ENCODE measurements at places on chromosomes 4 and X.

DNA sequence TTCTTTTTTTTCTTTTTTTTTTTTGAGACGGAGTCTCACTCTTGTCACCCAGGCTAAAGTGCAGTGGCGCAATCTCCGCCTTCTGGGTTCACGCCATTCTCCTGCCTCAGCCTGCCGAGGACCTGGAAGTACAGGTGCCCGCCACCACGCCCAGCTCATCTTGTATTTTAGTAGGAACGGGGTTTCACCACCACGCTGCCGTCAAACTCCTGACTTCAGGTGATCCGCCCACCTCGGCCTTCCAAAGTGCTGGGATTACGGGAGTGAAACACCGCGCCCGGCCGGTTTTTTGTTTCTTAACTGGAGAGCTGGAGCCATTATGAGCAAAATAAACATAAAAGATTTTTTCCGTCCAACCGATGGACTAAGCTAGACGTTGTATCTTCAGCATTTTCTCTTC, 1.9 kb upstream of the WDR17 start:
- DNase-seq: no peak

DNA sequence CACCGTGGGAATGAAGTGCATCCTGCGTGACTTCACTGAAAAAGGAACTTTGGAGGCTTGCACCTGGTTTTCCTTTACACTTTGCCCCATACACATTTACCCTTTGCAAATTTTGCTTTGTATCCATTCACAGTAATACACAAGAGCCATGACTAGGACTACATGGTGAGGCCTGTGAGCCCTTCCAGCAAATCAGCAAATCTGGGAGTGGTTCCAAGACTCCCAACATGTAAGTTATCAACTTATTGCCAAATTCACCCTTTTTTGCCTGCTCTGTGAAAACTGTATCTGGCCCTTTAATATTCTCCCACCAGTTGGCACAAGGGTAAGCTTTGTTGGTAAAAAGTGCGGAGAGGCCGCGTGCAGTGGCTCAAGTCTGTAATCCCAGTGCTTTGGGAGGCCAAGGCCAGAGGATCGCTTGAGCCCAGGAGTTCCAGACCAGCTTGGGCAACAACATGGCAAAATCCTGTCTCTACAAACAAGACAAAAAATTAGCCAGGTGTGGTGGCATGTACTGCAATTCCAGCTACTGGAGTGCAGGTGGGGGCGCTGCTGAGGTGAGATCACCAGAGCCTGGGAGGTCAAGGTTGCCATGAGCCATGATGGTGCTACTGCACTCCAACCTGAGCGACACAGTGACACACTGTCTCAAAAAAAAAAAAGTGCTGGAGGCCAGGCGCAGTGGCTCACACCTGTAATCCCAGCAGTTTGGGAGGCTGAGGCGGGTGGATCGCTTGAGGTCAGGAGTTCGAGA, 5.0 kb downstream of the PRMT9 start:
- DNase-seq: no peak

GRCh38 chrX:153910446-153910845, 6.0 kb downstream of the AVPR2 start:
- no peak for DNase-seq

DNA sequence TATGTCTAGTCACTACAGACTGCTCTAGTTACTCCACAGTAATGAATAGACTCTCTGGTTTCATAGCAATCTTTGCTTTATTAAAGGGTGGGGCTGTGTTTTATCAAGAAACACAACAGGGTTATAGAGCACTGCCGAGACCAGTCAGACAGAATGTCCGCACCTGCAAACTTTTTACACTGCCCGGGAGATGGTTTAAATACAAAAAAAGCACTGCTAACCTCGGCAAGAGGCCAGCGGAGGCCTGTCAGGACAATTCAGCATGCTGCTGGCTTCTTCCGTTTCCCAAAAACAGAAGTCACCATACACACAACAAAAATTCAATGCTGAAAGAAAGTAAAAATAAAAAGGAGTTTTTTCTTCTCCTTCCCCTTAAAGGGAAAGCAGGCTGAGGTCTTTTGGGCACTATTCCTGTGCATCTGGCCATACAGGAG, 67.4 kb downstream of the IRF2 start:
- DNase-seq: no peak

DNA sequence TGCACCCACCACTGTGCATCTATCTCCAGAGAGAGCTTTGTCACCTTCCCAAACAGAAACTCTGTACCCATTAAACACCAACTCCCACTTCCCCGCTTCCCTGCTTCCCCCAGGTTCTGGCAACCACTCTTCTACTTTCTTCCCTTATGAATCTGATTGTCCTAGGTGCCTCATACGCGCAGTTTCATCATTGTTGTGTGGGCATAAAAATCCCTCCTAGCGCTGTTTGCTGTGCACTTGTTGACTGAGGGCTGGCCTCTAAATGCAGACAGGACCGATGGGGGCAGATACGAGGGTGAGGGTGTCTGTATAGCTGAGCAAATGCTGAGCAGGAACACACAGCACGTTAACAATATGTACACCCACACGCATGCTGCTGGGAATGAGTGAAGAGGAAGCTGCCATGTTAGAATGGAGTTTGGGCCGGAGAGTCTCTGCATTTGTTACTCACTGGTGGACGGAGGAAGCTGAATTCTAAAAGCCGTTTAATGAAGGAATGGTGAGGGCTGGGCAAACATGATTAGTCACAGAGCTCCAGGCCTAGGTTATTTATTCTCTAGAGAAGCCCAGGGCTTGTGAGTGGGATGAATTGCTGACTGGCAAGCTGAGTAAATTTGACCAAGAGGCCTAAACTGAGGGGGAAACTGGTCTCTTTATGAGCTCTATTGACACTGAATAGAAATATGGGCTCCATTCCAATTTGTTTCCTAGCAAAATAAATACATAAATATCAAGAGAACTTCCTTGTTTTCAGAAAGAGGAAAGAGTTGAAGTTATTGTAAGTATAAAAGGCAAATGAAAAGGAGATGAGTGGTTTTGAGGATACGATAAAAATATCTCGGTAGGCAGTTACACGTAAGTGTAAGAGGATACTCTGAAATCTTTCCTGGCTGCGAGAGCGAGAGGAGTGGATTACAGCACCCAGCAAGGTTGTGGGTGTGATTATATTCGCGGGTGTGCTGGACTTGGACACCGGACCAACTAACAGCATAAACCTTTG, 95.9 kb upstream of the RPS6KA3 start:
- DNase-seq: no peak

DNA sequence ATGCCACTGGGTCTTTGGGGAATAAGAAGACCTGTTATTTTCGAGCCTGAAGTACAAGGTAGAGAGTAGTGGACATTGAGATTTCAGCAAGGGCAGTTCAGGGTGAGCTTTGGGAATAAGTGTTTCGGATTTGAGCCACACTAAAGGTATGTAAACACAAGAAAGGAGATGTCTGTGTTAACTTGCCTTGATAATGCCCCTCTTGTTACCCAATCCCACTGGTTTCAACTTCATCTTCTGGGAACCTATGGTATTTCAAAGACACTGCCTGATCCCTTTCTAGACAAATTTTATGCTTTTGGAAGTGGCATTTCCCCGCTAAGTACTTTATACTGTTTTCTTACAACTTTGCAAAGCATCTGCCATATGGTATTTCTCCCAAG, 79.4 kb downstream of the SLC9A6 start:
- no peak for DNase-seq

DNA sequence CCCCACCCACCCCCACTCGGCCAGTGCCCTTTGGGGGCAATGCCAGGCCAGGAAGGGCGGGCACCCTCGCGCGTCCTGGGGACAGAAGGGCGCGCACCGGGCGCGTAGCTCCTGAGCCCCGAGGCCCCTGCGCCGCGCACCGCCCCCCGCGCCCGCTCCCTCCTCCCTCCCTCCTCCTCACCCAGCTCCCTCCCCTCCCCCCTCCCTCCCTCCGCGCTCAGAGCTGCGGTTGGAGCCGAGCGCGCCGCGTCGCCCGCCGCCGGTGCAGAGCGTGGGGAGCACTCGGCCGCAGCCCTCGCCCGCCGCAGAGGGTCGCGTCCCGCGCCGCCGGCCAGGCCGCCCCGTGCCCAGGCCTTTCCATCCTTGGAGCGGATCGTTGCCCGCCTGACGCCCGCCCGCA, at the start of gene ATP2B3:
ATP2B3 (plus strand) TSS at position 220 of the 400 bp plus-strand sequence. CDS start 18,606 bp downstream, outside the sequence.
- no peak for DNase-seq

DNA sequence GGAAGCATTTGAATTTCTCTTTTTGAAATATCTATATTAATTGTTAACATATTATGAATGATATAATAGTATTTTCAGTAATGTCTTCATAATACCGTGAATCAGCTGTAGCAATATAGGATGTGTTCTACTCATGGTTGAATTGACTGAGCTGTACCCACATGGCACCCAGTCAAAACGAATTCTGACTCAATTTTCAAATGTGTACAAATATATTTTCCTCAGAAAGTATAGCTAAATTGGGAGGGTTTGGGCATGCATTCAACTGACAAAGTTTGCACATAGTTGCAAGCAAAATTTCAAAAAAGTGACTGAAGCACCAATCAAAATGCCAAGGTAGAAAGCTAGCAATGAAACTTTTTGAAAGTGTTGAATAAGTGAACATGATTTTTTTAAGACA, 188.9 kb downstream of the NAF1 start:
- no peak for DNase-seq

GRCh38 chr4:38967260-38968095, 64.7 kb downstream of the TMEM156 start:
- no peak for DNase-seq

DNA sequence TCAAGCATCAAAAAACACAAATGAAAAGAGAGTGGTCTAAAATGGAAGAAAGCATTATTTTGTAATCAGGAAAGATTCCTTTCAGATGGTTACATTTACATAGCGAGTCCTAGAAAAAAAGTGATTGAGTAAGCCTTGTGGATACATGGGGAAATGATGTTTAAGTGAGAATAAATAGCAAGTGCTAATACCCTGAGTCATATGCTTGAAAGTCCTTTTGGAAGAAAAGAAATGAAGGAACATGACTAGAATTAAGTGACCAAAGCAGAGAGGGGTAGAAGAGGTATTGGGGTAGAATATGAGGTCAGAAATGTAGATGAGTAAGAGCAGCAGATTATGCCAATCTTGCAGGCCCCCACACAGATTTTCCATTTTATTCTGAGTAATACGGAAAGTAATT, 814.8 kb upstream of the GRID2 start:
- DNase-seq: no peak

DNA sequence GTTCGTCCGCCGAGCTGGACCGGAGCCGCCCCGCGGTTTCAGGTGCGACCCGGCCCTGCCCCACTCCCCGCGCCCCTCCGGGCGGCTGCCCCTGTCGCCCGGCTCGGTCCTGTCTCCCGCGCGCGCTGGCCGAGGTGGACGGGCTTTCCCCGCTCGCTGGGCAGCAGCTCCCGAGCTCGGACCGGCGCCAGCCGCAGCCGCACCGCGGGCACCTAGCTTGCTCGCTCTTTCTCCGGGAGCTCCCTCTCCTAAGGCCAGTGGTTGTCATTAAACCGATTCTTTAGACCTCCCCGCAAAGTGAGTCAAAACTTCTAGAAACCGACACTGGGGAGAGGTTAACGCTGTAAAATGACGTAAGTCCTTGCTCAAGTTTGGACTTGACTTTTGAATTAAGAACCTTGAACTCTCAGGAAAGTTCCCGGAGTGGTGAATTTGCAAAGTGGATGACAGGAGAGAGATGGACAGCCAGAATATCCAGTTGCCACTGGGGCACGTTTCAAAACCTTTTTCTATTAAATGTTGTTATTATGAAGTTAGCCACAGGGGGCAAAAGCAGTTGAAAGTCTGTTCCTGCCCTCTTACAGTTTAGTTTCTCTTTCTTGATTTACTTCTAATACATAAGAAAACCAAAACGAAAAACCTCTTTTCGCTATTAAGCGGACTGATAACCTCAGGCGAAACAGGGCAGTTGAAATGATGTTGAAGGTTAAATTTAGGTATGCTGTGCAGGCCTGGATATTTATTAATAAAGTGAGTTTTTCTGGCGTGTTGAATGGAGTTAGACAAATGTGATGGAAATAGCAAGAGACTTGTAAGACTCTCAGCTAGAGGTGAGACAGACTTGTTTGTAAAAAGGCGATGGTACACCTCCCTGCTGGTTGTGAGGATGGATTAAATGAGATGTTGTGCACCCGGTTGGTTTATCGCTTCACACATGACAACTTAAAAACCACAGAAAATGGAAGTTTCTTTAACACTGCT, 847 bp downstream of the PI4K2B start:
- no peak for DNase-seq

GRCh38 chrX:150352581-150352980, 10.5 kb upstream of the MAMLD1 start:
- DNase-seq: no peak

- no peak for DNase-seq
Observed at GRCh38 chr4:68581383-68582338, 5.5 kb upstream of the UGT2B17 start.

- no peak for DNase-seq
Observed at GRCh38 chr4:70712604-70713452, 8.9 kb upstream of the RUFY3 start.

- no peak for DNase-seq
Observed at GRCh38 chr4:15239866-15240265, 188.0 kb upstream of the C1QTNF7 start.

GRCh38 chr4:66575008-66575696, 904.9 kb upstream of the EPHA5 start:
- DNase-seq: no peak

- no peak for DNase-seq
Observed at GRCh38 chr4:128633067-128633466, 176.4 kb upstream of the JADE1 start.

GRCh38 chr4:166044871-166045270, 171.8 kb downstream of the TLL1 start:
- no peak for DNase-seq

DNA sequence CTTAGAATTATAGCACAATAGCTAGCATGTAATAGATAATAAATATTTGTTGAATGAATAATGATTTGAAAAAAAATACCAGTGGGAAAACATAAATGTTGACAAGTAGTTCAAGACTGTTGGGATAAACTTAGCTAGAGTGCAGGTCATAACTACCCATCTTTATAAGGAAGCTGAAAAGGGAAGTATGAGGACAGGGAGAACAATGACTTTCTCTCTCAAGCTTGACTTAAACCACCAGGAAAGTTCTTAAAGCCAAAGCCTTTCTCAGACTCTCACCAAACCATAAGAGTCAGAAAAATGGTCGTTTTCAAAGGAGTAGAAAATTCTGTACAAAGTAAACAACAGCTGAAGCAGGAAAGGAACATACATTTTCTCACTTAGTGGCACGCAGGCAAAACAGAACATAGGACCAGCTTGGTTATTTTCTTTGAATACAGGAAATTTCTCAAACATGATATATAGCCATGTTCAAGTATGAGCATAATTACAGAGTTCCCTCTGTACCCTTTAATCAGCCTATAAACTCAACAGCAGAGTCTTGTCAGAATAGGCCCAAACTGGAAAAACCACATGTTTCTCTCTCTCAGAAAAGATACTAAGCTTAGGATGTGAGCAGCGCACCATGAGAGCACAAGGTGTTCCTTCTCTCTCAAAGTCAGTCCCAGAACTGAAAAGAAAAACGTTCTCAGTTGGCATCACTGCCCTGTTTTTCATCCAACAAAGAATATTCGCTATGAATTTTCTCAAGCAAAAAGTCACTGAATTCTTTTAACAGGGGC, 28.7 kb downstream of the MAPK10 start:
- no peak for DNase-seq

- no peak for DNase-seq
Observed at GRCh38 chr4:23779839-23780238, 110.0 kb downstream of the PPARGC1A start.

- no peak for DNase-seq
Observed at GRCh38 chrX:53974529-53974928, 69.7 kb downstream of the PHF8 start.

GRCh38 chr4:27251771-27252170, 391.1 kb downstream of the STIM2 start:
- DNase-seq: no peak

All from dorsolateral prefrontal cortex (tissue), 122 donors.